ENCODE measurements at places on chromosomes 1 and 21.

- no peak for DNase-seq
Measured at GRCh38 chr1:213110349-213111300, 59.6 kb downstream of the RPS6KC1 start.

DNA sequence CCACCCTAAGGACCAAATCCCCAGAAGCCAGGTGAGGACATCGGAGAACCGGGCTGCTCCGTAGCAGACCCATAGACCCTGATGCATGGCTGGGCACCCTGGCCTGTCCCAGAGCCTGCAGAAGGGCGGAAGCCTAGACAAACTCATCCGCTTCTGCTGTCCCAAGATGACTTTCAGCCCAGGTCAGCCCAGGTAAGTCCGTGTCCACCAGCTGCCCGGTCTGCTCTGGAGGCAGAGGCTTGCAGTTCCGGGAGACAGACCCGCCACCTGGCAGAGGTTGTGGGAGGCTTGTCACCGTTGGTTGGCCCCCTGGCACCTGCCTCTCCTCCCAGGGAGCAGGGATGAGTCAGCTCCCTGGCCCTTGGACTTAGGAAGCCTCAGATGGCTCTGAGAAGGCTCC, 22.8 kb upstream of the POFUT2 start:
- DNase-seq, result no peak

DNA sequence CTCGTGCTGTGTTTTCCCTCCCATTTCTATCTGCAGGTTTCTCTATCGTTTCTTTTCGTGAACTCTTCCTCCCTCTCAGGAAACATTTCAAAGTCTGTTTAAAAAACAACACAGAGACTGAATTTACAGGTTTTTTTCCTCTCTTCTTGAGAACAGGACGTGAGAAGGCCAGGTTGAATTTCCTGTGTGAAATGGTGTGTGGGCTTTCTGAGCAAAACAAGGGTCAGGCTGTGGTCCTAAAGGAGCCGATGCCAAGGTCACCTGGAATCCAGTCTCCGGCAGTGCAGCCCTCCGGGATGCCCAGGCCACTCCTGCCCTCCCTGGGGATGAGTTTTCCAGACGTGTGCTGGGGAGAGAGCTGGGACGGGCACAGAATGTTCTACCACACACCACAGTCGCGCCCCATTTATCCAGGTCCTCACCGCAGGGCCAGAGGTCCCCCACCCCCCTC, 62.7 kb upstream of the RUNX3 start:
- no peak for DNase-seq

DNA sequence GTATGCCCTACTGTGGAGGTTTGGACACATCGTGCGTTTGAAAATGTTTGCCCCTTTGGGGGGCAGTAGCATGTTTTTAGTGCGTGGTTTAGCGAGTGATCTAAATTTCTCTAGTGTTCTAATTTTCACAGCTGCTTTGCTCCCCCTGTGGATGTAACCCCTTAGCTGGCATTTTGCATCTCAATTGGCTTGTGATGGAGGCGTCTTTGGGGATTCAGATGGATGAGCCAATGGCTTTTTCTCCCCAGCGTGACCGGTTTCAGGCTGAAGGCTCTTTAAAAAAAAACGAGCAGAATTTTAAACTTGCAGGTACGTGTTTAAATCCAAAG, 836 bp downstream of the CDC7 start:
- peak; percentile 59 for DNase-seq

GRCh38 chr1:113999233-113999632, 20.0 kb downstream of the OLFML3 start:
- DNase-seq, result no peak

- DNase-seq, result no peak
Measured at GRCh38 chr1:185488808-185489207, 171.8 kb upstream of the IVNS1ABP start.

DNA sequence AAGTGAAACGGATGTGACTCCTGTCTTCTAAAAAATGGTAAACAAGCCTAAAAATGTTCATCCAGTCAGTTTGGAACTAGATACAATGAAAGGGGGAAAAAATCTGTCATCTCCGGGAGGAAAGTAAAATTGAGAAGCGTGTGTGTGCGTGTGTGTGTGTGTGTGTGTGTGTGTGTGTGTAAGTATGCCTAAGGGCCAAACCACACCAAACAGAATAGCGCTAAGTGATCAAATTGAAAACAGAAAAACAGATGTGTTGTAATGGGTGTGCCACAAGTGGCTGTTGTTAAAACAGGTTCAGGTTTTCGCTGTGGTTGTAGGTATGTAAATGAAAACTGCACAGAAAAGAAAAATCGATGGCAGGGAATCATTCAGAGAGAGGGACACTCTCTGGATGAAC, 106.7 kb downstream of the RNF220 start:
- DNase-seq, result no peak

DNA sequence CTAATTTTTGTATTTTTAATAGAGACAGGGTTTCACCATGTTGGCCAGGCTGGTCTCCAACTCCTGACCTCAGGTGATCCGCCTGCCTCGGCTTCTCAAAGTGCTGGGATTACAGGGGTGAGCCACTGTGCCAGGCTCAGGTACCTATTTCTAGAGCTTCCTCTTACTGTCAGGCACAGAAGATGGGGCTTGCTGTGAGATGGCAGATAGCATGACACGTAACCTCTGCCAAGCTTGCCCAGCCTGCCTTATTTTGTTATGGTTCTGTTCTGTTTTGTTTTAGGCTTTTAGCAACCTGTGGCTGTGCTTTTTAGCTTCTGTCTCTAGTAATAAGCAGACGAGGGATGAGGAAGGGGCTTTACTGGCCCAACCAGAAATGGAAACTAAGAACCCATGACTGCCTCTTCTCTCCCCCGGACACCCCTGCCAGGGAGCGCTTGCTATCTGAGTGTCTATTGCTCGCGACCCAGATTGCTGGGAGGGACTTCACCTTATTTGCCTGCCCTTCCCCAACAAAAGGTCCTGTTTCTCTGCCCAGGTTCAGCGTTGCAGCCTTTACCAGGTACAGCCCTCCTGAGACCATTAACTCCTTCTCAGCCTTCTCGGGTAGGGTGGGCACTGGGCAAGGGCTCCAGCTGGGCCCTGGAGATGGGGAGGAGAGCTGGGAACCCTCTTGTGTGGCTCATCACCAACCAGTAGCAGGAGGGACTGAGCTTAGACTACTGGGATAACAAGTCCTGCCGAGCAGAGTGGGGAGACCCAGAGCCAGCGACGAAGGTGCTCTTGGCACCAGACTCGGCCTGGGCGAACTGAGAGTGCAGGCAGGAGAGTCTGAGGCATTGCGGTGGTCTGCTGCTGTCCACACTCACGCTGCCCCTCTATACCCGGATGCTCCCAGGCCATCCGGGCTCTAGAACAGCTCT, 13.5 kb upstream of the LGR6 start:
- no peak for DNase-seq

DNA sequence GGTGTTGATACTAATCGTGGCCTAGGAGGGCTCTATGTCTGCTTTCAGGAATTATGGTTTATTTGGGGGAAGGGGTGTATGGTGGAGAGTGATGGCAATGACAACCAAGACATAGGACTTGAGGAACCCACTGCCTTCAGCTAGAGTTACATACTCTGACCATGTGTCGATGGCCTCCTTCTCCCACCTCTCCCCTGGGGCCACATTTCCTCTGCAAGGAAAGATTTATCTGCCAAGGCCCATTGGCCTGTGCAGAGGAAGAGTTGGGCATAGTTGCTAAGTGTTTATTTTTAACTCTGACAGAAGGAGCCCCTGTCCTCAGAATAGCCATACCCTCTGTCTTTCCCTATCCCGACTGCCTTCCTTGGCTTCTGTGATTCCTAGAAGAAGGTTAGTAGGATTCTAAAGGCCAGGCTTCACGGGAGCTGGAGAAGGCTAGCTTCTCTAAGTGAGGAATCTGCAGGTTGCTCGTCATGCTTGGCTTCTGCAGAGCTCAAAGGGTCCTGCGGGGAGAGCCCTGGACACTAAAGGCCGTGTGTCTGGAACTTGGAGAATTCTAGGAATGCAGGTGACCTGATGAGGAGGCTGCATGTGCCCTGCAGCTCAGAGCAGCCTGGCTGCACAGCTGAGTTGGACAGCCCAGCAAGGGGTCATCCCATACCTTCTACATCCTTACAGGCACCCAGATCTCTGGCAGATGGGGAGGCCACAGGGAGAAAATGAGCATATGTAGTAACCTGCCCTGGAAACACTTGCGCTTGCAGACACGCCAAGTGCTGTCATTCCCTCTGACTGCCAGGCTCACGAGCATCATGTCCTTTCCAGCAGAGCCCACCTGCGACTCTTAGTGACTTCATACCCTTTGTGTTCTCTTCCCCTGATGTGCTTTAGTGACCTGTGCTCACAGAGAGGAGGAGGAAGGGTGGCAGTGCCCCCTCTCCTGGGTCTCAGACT, 9.7 kb downstream of the MAPKAPK2 start:
- DNase-seq, result no peak

- no peak for DNase-seq
Measured at GRCh38 chr1:101408212-101409042, 171.6 kb downstream of the S1PR1 start.

GRCh38 chr1:100834777-100835660, 59.6 kb downstream of the EXTL2 start:
- DNase-seq, result peak; percentile 31

DNA sequence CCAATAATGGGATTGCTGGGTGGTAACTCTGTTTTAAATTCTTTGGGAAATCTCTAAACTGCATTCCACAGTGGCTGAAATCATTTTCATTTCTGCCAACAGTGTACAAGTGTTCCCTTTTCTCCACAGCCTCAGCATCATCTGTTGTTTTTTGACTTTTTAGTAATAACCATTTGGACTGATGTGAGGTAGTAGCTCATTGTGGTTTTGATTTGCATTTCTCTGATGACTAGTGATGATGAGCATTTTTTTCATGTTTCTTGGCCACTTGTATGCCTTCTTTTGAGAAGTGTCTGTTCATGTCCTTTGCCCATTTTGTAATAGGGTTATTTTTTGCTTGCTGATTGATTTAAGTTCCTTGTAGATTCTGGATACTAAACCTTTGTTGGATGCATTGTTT, 131.9 kb upstream of the B3GALT2 start:
- no peak for DNase-seq

DNA sequence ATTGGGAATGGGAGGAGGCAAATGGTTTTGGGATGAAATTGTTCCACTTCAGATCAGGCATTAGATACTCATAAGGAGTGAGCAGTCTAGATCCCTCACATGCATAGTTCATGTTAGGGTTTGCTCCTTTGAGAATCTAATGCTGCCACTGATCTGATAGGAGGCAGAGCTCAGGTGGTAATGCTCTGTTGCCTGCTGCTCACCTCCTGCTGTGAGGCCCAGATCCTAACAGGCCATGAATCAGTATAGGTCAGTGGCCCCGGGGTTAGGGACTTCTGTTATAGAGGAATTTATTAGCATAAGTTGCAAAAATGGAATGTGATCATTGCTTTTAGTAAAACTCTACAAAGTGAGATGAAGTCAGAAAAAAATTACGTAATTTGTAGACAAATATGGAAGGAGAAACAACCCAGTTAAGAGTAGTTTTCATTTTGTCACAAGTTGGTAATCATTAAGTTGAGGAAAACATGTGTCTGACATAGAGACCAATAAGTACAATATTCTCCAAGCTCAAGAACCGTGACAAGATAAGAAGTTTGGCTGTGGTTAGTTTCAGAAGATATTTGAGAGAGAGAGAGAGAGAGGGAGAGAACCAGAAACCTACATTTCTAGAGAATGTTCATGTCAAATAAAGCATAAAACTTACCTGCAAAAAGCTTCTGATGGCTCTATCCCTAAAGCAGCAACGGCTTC, 689.7 kb upstream of the PRMT6 start:
- no peak for DNase-seq

DNA sequence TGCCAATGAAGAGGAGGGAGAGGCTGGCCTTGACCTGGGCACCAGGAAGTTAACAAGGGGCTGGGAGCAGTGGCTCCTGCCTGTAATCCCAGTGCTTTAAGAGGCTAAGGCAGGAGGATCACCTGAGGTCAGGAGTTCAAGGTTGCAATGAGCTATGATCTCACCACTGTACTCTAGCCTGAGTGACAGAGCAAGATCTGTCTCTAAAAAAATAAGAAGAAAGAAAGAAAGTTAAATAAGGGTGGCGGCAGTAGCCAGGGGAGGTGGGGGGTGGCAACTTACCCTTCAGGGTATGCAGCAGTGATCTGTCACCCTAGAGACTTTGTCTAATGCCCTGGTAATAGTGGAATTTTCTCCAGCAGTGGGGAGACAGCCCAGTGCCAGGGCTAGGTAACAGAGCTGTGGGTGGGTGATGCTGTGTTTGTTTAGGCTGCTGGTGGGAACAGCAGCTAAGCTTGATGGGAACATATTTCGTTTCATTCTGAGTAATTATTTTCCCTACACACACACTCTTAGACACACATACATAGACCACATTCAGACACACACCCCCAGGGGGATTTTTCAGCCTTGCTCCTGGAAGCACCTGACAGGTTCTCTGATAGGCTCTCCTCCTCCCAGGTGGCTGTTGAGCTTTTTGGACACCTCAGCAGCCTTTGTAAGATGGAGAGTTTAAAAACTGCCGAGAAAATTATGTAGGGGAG, 11.3 kb upstream of the SYT6 start:
- no peak for DNase-seq

DNA sequence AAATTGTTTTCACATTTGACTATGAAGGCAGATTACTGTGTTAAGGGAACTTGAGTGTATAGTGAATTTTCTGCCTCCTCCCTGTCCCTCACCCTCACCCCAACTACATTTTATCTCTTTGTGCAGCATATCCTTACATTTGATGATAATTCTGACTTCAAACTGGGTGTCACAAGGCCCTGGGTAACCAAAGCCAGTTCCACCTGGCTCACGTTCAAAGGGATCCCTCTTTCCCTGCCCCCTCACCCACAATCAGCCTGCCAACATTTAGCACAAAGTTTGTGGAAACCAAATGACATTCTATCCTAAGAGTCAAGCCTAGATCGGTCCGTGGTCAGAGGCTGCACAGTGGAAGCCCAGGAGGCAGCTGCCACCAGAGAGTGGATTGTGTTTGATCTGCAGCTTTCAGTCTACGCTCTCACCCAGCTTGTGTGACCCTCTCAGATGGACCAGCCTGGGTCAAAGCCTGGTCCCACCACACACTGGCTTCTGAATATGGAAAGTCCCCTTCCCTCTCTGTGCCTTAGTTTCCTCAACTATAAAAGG, 10.3 kb downstream of the KIAA0040 start:
- DNase-seq, result no peak

DNA sequence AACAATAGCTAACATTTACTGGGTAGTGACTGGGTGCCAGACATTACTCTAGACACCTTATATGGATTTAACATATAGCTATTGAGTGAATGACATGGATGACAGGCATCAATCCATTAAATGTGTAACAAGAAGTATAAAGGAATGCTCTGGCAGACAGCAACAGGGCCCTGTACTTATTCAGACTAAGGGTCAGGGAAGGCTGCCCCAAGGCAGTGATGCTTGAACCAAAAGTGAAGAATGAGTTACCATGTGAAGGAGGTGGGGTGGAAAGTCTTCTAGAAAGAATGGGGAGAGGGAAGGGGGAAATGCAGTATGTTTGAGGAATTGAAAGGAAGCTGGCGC, 8.3 kb upstream of the PTPRF start:
- no peak for DNase-seq

GRCh38 chr1:109849655-109850054, 61.0 kb upstream of the CSF1 start:
- DNase-seq, result peak; percentile 42

Data from cardiac fibroblast (primary cell).